ENCODE measurements at places on chromosomes 2 and 18.

DNA sequence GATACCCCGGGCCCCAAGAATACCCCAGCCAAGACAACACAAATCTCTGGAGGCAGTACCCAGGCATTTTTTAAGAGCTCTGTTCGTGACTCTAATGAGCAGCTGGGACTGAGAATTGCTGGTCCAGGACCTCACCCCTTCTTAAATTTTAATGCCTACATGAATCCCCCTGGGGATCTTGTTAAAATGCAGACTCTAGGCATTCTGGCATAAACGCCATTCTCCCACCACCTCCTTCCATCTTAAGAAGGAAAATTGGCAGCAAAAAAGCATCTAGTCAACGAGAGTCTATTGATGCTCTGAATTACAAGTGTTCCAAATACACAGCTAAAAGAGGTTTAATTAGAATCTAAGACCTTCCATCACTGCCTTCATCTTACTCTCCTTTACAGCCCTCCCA is 5.0 kb downstream of the CHST10 start:
- no peak for DNase-seq

DNA sequence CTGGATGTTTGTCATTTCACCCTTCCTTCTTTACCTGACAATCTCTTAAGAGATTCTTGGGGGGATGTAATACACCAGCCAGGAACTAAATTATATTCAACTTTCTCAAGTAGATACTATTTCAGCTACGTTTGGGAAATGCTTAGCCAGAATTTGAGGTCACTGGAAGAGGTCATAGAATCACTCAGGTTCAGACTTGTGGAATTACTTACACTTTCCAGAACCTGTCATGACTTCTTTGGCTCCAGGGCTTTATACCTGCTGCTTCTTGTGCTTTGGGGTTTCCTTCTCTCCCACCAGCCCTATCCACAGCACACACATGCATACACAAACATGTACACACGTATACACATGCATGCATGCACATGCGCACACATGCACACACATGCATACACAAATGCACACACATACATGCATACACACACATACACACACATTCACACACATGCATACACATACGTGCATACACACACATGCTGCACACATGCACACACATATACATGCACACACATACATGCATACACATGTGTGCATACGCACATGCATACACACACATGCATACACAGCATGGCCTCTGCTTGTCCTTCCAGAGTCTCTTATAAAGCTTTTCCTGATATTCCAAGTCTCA is 23.5 kb upstream of the ANXA4 start:
- no peak for DNase-seq

DNA sequence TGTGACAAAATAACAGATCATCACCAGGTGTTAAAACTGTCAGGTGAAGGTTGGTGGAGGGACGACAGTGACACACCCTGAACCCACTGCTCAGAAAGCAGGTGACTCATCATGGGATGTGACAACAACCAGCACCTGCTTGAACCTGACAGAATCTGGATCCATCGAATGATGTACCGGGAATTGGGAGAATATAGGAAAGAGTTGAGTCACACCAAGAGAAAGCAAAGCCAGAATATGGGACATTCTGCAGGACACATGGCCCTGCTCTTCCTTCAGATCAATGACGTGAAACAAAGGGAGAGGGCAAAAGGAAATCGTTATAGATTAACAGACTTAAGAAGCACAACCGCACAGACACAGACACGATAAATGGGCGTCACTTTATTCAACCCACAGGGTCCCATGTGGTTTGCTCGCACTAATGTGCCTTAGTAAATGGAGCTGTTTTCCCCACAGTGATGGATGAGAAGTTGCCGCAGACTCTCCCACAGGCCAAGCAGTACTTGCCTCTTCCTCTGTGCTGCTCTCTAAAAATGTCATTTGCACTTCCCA is 100.1 kb downstream of the CRACDL start:
- DNase-seq: peak; percentile 71

DNA sequence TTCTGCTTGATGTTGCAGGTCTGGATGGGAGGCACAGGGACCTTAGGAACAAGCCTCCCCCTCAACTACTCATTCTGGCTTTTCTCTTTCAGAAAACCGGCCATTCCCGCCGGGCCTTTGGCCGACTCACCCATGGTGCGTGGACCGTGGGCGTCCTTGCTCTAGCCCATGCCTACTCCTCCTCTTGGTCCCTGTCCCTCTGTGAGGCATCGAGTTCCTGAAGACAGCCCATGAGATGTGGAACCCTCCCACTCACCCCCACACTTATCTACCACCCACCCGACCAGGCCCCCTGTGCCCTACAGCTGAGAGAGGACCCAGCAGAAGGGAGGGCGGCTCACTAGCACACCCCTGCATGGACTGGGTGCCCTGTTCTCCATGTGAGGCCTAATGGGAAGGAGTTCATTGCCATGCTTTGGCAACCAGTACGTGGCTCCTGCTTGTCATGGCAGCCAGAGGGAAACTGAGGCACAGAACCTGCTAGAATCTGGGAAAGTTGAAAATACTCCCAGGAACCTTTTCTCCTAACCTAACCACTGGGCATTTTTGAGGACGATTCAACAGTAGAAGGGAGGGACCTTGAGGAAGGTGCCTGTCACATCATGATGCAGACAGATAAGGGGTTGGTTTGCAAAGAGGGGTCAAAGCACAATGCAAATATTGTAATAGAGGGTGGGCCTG is 8.5 kb downstream of the SPEG start:
- DNase-seq: no peak

GRCh38 chr2:209671020-209671680 is 100.5 kb upstream of the UNC80 start:
- DNase-seq: no peak

- no peak for DNase-seq
These were observed 262.8 kb upstream of the AGAP1 start for GRCh38 chr2:235230821-235231601.

DNA sequence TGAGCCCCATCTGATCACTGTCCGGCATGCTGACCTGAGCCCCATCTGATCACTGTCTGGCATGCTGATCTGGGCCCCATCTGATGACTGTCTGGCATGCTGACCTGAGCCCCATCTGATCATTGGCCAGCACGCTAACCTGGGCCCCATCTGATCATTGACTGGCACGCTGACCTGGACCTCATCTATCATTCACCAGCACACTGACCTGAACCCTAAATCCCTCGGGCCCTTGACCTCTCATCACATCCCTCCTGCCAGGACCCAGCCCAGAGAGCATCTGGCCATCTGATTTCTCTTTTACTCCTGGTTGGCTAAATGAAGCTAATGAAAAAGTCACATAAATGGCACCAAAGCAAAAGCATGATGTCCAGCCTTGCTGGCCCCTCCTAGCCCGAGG is 207.1 kb downstream of the NDUFA10 start:
- DNase-seq: no peak

- no peak for DNase-seq
These were observed 118.4 kb downstream of the FAM124B start for GRCh38 chr2:224283466-224283965.

DNA sequence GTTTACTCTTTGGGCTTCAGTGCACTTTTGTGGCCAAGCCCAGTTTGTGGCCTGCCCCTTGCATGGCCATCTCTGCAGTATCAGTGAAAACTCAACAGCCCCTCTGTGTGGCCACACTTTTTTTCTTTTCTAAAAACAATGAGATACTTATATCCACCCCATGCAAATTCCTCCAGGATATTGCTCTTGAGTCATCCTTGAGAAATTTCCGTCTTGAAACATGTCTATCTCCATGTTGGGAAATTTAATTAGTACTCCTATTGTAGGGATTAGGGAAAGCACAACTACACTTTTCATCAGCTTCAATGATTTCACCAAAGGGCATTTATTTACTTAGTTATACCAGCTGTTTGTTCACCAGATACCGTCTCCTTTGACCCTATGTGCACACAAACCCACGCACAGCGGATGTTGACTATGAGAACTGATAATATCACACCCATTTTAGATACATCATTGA is 993.1 kb downstream of the TSN start:
- no peak for DNase-seq

GRCh38 chr2:165017966-165018596 is 62.8 kb upstream of the SLC38A11 start:
- no peak for DNase-seq

DNA sequence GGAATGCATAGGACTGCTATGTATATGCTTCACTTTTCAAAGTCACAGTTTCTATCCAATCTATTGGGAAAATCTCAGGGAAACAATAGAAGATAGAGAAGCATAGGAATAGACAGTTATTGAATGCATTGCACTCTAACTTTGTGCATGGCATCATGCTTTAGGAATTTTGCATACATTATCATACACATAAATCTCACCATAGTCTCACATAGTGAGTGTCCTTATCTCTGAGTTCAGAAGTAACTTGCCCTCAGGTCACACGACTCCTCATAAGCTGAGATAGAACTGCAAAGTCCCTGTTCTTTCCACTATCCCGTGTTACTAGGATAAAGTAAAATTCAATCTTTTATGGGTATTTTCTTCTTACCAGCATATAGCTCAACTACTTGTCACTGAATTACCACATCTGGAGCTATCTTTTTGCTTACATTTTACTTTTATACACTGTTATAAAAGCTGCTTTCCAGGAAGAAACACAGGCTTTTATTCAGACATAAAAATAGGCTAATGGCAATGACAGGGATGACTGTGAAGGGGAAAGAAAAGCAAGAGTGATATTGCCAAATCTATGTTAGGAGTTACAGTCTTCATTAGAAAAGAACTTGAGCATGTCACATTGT is 666.9 kb downstream of the XIRP2 start:
- DNase-seq: no peak

DNA sequence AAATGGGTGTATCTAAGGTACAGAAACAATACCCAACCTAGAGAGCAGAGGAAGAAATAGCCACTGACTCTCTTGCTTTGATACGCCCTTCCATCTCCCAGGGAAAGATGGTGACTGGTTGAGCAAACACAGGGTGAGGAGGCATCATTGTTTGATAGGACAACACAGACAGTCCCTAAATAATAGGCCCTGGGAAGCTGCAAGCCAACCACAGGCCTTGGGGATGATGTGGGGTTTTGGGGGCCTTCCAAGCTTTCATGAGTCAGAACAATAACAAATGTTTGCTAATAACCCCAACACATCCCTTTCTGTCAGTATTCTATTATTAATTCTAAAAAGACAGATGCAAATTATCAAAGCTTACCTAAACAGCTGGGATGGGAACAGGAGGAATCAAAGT is 9.8 kb downstream of the LGALSL start:
- no peak for DNase-seq

- DNase-seq: no peak
These were observed 548.6 kb upstream of the ZEB2 start for GRCh38 chr2:145068509-145068908.

DNA sequence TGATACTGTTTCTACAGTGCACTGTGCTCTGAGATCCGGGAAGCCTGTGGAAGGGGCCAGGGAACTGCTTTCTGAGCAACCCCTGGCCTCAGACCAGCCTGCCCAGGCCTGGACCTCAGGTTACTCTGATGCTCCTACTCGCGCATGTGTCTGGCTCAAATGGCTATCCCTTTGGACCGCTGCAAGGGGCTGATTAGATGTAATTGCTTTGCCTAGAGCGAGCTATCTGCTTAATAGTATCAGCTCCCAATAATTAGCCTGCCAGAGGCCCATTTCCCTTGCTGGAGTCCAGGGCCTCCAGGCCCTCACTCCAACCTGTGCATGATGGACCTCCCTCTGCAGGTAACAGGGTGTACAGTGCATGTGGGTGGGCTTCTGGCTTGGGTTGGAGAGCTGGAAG is 7.2 kb upstream of the KCNK3 start:
- DNase-seq: no peak

GRCh38 chr2:205883965-205884364 is 201.7 kb downstream of the NRP2 start:
- DNase-seq: no peak

GRCh38 chr2:70901227-70902066 is 34.3 kb upstream of the ATP6V1B1 start:
- DNase-seq: no peak

DNA sequence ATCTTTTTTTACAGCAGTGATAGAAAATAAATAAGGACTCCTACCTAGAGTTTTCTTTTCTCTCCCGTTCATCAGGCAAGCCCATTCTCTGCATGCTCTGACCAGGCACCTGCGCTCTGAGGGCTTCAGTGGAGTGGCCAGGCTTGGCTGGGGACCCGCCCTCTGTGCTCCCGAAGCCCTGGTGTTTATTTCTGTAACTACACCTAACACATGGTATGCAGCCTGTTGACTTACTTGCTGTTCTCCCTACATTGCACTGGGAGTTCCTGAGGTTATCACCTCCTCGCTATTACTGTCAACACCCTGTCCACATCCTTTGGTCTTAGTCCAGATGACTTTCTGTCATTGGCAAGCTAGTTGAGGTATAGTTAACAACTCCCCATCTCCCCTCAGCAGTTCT is 317.7 kb downstream of the LPIN1 start:
- DNase-seq: peak; percentile 51

DNA sequence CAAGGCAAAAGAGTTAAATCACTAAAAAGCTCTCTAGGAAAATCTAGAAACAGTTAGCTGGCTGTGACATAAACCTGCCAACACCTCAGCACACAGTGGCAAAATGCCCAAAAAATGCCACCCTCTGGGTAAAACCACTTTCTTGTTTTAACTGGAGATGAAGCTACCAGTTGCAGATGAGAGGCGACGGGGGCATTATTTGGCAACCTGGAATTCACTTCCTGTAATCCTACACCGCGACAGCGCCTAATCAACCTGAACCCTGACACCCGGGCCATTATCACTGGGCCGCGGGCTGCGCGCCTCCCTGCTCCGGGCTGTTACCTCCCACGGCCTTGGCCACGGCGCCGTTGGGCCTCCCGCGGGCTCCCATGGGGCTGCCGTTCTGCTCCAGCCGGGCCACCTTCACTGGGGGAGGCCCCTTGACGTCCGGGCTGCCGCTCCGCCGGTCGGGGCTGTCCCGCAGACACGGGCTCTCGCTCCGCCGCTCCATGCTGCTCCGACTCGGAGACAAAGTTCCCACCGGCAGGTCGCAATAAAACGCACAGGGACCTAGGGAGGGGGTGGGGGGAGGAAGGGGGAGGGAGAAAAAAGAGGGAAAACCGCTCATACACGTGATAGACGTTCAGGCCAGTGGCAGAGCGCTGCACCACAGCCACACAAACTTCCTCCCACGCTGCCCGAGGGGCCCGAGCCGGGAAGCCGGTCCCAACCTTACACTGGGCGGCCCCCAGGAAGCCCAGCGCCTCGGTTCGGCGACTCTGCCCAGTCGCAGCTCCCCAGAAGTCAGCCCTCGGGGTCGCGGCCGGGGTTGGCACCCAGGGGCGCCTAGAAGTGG is 2.0 kb downstream of the SATB2 start:
- no peak for DNase-seq

GRCh38 chr2:118856330-118856977 is 9.0 kb upstream of the EN1 start:
- no peak for DNase-seq

DNA sequence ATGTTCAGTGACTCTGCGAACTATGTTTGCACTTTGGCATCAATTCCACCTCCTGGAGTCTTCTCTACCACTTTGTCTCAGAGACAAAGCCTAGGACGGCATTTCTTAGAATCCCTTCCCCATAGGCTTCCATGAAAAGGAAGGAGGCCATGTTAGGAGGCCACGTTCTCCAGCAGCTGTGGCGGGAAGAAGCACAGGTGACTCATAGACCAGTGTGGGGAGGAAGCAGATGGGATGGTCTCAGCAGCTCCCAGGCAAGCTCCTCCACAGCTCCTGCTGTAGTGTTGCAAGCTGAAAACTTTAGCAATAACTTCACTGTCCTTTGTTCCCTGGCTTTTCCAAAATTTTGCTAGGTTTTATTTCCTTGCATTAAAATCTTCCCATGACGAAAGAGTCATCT is 781.3 kb upstream of the ID2 start:
- DNase-seq: no peak

- DNase-seq: no peak
These were observed 342.8 kb downstream of the DYSF start for GRCh38 chr2:71796174-71796593.

GRCh38 chr18:44678725-44679055 is 2.0 kb upstream of the SETBP1 start:
- DNase-seq: no peak
